ENCODE measurements at places on chromosomes 4 and X.
A peak's percentile ranks its signal among the peaks of the same experiment; 100 is the strongest.

DNA sequence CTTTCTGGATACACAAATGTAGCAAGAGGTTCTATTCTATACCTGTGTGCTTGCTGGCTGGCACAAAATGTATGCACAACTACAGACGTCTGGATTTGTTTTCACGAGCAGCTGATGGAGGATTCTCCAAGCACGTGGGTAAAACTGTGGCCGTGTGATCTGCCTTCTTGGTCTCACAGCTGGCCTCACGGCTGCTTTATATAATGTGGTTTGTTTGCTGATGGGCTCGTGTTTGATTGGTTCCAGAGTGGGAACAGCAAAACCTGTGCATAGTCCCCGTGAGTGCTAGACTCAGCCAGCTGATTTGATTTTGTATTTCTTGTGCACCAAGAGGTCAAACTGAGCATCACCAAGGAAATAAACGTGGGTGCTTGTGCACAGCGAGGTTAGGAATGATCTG is 262.6 kb upstream of the RPS6KA3 start:
- no peak for DNase-seq

DNA sequence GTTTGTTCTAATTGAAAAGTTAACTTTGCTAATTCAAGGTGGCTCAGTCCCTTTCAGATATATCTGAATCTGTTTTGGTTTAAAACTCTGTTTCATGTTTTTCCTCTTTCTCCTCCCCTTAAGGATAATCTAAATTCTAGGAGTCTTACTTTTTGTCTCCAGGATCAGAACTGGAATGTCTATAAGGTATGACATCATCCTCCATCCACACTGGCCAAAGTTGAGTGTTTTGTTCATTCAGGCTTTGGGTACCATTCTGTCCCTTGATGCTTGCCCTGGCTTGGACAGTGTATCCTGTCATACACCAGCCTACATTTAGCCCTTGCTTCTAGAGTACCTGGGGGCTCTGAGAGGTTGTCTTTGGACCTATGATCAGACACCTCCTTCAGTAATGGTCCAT is 56.8 kb upstream of the ANTXR2 start:
- no peak for DNase-seq

GRCh38 chrX:41353985-41354384 is 20.0 kb downstream of the DDX3X start:
- DNase-seq, result no peak

GRCh38 chrX:128365492-128365891 is 313.3 kb upstream of the ACTRT1 start:
- DNase-seq, result no peak

- peak; percentile 30 for DNase-seq
Observed at GRCh38 chrX:56813318-56813837, 84.3 kb downstream of the NBDY start.

GRCh38 chr4:149791851-149792250 is 23.8 kb downstream of the IQCM start:
- no peak for DNase-seq

DNA sequence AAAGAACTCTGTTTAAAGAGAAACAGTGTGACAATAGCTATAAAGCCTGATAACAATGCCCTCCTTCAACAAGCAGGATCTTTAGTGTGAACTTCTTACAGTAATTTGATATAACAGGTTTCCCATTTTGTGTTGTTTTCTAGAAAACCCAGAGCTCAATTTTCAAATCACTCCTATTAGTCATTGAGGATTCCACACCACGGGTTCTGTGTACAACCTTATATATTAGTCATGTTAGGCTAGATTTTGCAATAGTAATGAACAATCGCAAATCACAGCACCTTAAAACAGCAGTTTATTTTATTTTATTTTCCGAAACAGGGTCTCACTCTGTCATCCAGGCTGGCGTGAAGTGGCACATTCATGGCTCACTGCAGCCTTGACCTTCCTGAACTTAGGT is 1020.9 kb upstream of the INTU start:
- no peak for DNase-seq

GRCh38 chr4:177275999-177276398 is 33.7 kb upstream of the NEIL3 start:
- no peak for DNase-seq

- no peak for DNase-seq
Observed at GRCh38 chr4:81600520-81601357, 129.0 kb upstream of the RASGEF1B start.

DNA sequence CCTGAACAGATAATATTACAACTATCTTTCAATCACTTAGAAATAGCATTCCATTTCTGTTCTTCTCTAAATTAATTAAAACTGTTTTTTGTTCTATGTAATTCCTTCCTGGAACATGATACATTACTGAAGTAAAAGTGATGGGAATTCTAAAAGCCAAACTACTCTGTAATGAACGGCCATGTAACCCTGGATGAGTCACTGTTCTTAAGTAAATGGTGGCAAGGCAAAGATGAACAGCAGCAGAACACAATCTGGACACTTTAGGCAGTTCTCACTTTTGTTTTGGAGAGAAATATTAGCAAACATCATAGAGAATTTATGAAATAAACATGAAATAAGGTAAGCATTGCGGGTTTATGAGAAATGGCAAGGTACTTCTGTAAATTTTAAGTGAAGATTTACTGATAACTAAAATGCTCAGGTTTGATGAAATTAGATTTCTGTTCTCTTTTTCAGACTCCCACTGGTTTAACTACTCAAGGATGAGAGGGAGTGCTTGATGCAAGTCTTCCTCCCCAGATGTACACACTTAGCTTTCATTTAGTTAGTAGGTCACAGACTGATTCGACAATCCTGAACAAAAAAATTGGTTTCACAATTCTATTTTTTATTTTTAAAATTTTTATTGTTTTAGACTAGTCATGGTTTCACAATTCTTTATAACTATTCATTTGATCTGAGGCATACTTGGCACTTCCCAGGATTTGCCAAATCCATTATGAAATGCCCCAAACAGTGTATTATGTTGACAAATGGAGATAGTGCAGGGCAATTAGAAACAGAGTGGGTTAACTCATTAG is 964 bp upstream of the GPR82 start:
- DNase-seq, result no peak

DNA sequence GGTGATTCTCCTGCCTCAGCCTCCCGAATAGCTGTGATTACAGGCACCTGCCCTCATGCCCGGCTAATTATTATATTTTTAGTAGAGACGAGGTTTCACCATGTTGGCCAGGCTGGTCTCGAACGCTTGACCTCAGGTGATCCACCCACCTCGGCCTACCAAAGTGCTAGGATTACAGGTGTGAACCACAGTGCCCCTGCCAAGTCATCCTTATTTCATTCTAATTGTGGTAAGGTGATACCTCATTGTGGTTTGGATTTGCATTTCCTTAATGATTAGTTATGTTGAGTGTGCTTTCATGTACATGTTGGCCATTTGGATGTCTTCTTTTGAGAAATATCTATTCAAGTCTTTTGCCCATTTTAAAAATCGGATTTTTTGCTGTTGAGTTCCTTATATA is 93.0 kb downstream of the USP9X start:
- DNase-seq, result no peak

DNA sequence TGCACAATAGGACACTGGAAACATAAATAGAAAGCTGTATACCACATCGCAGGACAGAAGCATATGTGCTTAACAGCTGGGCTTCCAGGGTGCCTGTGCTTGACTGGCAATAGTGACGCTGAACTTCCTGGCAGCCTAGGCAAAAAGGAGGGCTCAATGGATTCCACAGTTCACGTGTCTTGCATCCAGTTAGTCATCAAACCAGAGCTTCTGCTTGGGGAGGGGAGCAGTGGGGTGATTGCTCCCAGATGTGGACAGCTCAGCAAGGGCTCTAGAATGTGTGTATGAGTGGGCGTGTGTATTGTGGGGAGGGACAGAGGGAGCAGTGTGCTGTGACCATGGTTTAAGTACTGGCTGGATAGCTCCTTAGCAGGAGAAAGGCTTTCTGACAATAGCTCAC is 2.3 kb downstream of the PRRG3 start:
- DNase-seq, result no peak

GRCh38 chrX:71533516-71533850 is 579 bp downstream of the OGT start:
- DNase-seq, result no peak

DNA sequence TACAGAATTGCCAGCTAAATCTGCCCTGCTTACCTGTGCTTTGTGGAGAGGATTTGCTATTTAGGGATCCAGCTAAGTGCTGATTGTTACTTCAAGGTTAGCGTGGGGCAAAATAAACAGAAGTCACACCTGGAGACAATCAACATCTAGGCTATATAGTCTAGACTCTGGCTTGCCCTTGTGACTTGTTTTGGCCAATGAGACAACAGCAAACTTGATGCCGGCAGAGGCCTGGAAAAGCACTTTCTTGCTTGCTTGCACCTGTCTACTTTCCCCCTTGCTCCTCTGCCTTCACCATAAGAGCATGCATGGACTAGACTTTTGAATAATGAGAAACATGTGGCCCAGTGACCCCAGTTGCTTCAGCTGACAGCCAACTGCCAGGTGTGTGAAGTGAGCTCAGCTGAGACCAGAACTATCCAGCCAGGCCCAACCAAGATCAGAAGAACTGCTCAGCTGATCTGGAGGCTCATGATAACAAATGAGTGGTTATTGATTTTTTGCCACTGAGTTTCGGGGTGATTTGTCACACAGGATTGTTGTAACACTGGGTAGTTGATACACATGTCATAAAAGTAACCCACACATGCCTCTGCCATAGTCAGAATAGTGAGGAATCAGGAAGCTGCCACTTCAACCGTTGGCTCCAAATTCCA is 164.4 kb downstream of the RBMX2 start:
- DNase-seq, result no peak

- no peak for DNase-seq
Observed at GRCh38 chr4:75004755-75005668, 72.1 kb downstream of the PARM1 start.

DNA sequence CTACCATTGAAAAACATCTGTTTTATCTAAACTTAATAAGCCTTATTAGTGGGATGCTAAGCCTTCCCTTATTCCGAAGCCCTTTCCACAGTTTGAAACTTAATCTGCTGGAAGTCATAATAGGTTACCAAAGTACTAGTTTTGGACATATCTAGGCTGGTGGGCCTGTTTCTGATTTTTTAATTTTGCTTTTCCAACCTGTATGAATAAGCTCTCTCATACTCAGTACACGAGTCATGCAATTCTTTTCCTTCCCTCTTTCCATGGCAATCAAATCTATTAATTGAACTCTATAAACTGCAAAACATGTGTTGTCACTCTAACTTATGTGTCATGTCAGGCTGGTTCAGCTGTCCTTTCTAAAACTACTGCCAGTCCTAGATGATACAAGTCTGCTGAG is 91.0 kb downstream of the AMMECR1 start:
- DNase-seq, result no peak

GRCh38 chr4:48300004-48300403 is 30.4 kb upstream of the TEC start:
- no peak for DNase-seq

GRCh38 chrX:130049821-130050220 is 60.5 kb downstream of the ELF4 start:
- no peak for DNase-seq

DNA sequence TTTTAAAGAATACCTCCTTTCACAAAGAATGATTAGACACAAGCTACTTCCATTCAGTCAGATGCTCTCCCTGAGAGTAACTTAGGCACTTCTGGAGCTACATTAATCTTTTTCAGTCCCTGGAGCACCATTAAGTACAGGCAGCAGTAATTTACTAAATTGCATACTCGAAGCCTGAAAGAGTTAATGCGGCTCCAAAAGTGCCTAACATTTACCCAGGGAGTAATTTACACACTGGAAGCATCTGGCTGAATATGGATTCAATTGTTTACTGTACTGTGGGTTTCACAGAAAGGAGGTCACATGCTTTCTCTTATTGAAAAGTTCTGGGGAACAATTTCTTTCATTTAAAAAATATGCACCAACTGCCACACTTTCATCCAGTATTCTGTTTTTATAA is 260.8 kb upstream of the TENM3 start:
- no peak for DNase-seq

GRCh38 chrX:124862301-124862700 is 457.4 kb upstream of the TEX13C start:
- no peak for DNase-seq

DNA sequence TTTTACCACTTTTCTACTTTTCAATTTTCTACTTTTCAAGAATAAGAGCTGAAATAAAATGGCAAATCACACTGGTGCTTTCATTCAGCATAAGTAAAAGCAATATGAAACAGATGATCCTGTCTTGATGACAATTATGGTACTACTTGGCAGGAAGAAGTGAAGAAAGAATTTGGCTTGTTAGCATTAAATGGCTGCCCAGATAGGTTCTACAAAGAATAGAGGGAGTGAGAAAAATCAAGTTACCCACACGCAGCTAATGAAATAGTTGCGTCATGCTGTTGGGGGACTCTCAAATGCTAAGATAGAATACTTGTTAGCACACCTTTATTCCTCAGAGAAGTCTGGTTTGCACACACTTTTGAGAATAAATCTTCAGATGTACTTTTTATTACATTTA is 12.5 kb upstream of the LCORL start:
- DNase-seq, result no peak

GRCh38 chr4:661231-661630 is 12.8 kb downstream of the ATP5ME start:
- no peak for DNase-seq

- DNase-seq, result no peak
Observed at GRCh38 chr4:47786958-47787370, 50.9 kb downstream of the CORIN start.

- DNase-seq, result no peak
Observed at GRCh38 chr4:93182722-93183121, 645.8 kb upstream of the ATOH1 start.

DNA sequence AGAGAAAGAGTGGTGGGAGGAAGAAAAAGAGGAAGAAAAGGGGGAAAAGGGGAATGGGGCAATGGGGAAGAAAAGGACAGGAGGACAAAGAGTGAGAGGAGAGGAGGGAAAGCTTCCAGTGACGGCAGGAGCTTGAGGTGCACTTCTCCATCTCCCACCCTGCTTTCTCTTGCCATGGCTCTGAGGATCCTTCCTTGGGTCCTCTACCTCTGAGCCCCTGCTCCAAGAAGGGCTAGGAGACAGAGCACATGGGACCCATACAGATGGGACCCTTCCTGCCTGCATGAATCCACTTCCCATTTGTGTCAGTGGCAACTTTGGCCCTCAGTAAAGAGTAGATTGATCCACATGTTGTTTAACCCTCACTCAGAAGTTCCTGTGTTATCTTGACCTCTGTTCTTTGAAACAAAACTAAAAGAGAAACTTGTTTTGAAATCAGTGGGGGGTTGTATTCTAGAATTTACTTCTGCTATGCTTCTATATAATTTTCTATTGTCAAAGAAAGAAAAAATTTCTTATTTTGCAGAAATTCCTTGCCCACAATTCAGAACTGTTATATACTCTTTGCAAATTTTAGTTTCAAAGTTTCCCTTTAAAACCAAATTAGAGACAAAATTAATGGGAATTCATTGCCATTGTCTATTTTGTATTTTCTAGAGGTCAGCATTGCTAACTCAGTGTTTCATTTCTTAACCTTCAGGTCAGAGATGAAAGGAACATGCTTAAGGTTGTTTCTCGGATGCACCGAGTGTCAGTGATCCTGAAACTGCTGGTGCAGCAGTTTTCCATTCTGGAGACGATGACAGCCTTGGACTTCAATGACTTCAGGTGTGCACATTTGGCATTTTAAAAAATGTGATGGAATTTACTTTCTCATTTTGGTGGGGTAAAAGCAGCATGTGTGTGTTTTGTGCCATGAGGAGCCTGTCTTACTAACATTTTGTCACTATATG is 5.0 kb downstream of the TDO2 start:
- no peak for DNase-seq

GRCh38 chrX:110276778-110277177 is 41.1 kb downstream of the AMMECR1 start:
- no peak for DNase-seq
